A549 treated with ZK216348 at 1 μM for 4 hours (cell line): ENCODE measurements at places on chromosomes 6 and 20. TPM values are rescaled to one million over a fixed set of nuclear protein-coding genes. Genes with fewer than 3 reads are reported as not detected.

Gene TOX2
- 8.6 to 13.1 TPM (median 11.3 TPM) in 5 replicates for total RNA-seq

Gene CCM2L
- total RNA-seq: 0.28 to 0.88 TPM (median 0.41 TPM) in 5 replicates

Gene VSX1
- 0.89 to 1.2 TPM (median 1.0 TPM) in 5 replicates for total RNA-seq

Gene RNF217
- total RNA-seq: 3.9 to 8.9 TPM (median 6.6 TPM) in 5 replicates

Gene CST4
- not detected in 5 replicates for total RNA-seq

Gene MRAP2
- total RNA-seq: 1.1 to 2.0 TPM (median 1.8 TPM) in 5 replicates

Gene BCL2L1
- total RNA-seq: 242 to 268 TPM (median 253 TPM) in 5 replicates

Gene TXLNB
- not detected in 5 replicates for total RNA-seq

Gene TRIM31
- total RNA-seq: 1.1 to 1.3 TPM (median 1.1 TPM) in 5 replicates

Gene SLA2
- total RNA-seq: 0.12 TPM in 1 of 5 replicates, not detected in the others

Gene ANGPT4
- total RNA-seq: 0.04 to 0.06 TPM in 2 of 5 replicates, not detected in the others

Gene RCAN2
- not detected in 5 replicates for total RNA-seq

Gene CPXM1
- not detected in 5 replicates for total RNA-seq

Gene ADTRP
- total RNA-seq: 0.49 to 1.2 TPM (median 0.90 TPM) in 5 replicates

Gene B3GAT2
- total RNA-seq: 0.02 to 0.05 TPM in 2 of 5 replicates, not detected in the others

Gene LRRC1
- total RNA-seq: 4.6 to 7.0 TPM (median 5.9 TPM) in 5 replicates

Gene RFX6
- not detected in 5 replicates for total RNA-seq

Gene SCUBE3
- 0.05 to 0.08 TPM (median 0.07 TPM) in 5 replicates for total RNA-seq

Gene CGA
- total RNA-seq: 0.16 to 0.25 TPM in 2 of 5 replicates, not detected in the others

Gene PACRG
- total RNA-seq: not detected in 5 replicates

Gene FLOT1
- total RNA-seq: 75.5 to 109 TPM (median 97.4 TPM) in 5 replicates

Gene MYL9
- 15.7 to 29.0 TPM (median 19.6 TPM) in 5 replicates for total RNA-seq

Gene ARMH2
- total RNA-seq: not detected in 5 replicates

Gene TCP11
- total RNA-seq: not detected in 5 replicates

Gene CBLN4
- total RNA-seq: not detected in 5 replicates

Gene AHI1
- 7.7 to 11.2 TPM (median 10.2 TPM) in 5 replicates for total RNA-seq

Gene LY6G5C
- total RNA-seq: 1.1 to 1.6 TPM (median 1.5 TPM) in 5 replicates

Gene BICRAL
- 2.2 to 3.7 TPM (median 3.6 TPM) in 5 replicates for total RNA-seq

Gene CARMIL1
- total RNA-seq: 6.7 to 9.5 TPM (median 7.8 TPM) in 5 replicates

Gene TTK
- total RNA-seq: 11.9 to 22.1 TPM (median 18.9 TPM) in 5 replicates

Gene EPPIN
- not detected in 5 replicates for total RNA-seq

Gene FGD2
- total RNA-seq: not detected in 5 replicates

Gene BMP7
- 0.13 to 0.78 TPM (median 0.55 TPM) in 5 replicates for total RNA-seq

Gene SRMS
- total RNA-seq: 0.18 to 0.22 TPM in 2 of 5 replicates, not detected in the others

Gene ZC3H12D
- total RNA-seq: 0.09 to 0.23 TPM in 2 of 5 replicates, not detected in the others

Gene TMEM244
- not detected in 5 replicates for total RNA-seq

Gene ANKRD66
- total RNA-seq: not detected in 5 replicates

Gene FAM210B
- total RNA-seq: 8.5 to 12.8 TPM (median 12.5 TPM) in 5 replicates

Gene ZNF341
- 2.4 to 5.7 TPM (median 4.5 TPM) in 5 replicates for total RNA-seq

Gene ESR1
- total RNA-seq: not detected in 5 replicates

Gene ZNF76
- total RNA-seq: 6.3 to 11.4 TPM (median 11.0 TPM) in 5 replicates

Gene DSP
- 32.5 to 49.7 TPM (median 47.9 TPM) in 5 replicates for total RNA-seq

Gene GGTLC1
- total RNA-seq: not detected in 5 replicates
